ENCODE measurements at places on chromosomes 3 and 15. TPM values are rescaled to one million over a fixed set of nuclear protein-coding genes. Genes with fewer than 3 reads are reported as not detected.

The SLC26A6 gene
- 45.7 TPM for total RNA-seq

The SMCO1 gene
- not detected for total RNA-seq

- H3K36me3 ChIP-seq: no peaks in the 10 kb centered on the region
- no peak overlapping the region for H3K4me3 ChIP-seq
- no peaks in the 10 kb centered on the region for H3K4me1 ChIP-seq
- no peak for DNase-seq
These were observed 540.9 kb downstream of the MAGI1 start for GRCh38 chr3:65497846-65498245.

The STXBP5L gene
- total RNA-seq: not detected

GRCh38 chr3:101796077-101796680, 17.2 kb downstream of the NXPE3 start:
- DNase-seq: no peak
- no peaks in the 10 kb centered on the region for H3K27me3 ChIP-seq
- H3K27ac ChIP-seq: no peak overlapping the region
- peaks cover 29% of the 10 kb centered on the region for H3K4me1 ChIP-seq

DNA sequence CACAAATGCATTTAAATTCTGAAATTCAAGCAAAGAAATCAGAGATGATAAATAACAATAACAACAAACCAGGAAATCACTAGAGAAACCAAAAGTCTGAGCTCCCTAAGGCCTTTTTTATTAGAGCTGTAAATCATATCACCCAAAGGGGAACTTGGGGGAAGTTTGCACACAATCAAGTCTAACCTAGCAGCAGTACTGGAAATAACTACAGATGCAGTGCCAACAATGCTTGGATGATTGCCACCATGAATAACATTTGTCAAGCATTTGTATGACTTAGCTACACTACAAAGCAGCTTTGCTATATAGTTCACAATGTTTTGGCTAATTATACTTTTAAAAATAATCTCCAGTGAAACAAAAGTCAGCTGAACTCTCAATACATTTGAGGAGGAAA, 27.8 kb downstream of the SHQ1 start:
- H3K27ac ChIP-seq: peak overlapping the region; percentile 51
- peaks cover 11% of the 10 kb centered on the region for H3K36me3 ChIP-seq
- no peak for DNase-seq
- no peak overlapping the region for H3K4me3 ChIP-seq

The RETNLB gene
- not detected for total RNA-seq

GRCh38 chr3:42022355-42022754, 60.5 kb upstream of the ULK4 start:
- H3K27ac ChIP-seq: no peak overlapping the region
- H3K4me3 ChIP-seq: no peak overlapping the region
- no peak for DNase-seq
- no peaks in the 10 kb centered on the region for H3K36me3 ChIP-seq
- no peaks in the 10 kb centered on the region for H3K27me3 ChIP-seq
- peaks cover 48% of the 10 kb centered on the region for H3K4me1 ChIP-seq

Measured in activated CD4-positive, alpha-beta T cell treated with anti-CD3 and anti-CD28 coated beads, Interleukin-2, amount 10 ng/mL, durations not matched to agents 7 days and 5 days (primary cell).